ENCODE measurements at places on chromosomes 5 and 9.
A peak's percentile ranks its signal among the peaks of the same experiment; 100 is the strongest.

- DNase-seq = no peak
Observed at GRCh38 chr5:68303038-68303738, 87.6 kb downstream of the PIK3R1 start.

- no peak for DNase-seq
Observed at GRCh38 chr5:157877821-157878220, 18.9 kb upstream of the CLINT1 start.

DNA sequence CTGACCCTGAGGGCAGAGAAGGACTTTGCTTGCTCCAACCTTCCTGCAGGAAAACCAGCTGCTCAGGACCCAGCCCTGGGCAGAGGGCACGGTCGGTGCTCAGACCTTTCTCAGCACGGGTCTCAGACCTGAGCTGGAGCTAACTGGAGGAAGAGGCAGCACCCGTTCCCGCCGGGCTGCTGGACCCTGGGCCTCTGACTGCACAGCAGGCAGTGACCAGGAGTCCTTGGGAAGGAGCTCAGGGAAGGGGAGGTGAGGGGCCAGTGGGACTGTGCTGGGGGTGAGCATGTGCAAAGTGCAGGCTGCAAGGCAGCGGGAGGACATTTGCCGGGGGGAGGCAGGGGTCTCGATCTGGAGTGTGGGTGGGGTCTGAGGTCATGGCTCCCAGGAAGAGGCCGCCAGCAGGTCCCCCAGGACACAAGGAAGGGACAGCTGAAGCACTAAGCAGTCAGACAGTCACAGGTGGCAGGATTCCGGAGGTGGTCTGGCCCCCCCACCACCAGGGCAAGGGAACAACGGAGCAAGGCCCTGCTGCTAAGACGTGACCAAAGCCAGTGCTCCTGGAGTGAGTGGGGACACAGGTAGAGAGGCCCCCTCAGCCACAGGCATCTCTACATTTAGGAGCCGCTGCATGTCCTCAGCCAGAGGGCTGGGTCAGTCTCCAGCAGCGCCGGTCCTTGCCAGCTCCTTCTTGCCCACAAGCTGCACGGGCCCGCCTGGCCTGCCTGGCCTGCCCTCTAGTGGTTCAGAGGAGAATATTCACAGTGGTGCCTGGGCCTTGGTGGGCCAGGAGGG lies 4.8 kb upstream of the DPM2 start:
- peak; percentile 84 for DNase-seq

- no peak for DNase-seq
Observed at GRCh38 chr5:979100-979817, 29.3 kb upstream of the NKD2 start.

GRCh38 chr9:114459464-114459863 lies 45.8 kb downstream of the WHRN start:
- DNase-seq = no peak

- no peak for DNase-seq
Observed at GRCh38 chr9:134944351-134944802, 26.7 kb upstream of the FCN1 start.

- DNase-seq = no peak
Observed at GRCh38 chr5:135985951-135986350, 31.2 kb upstream of the LECT2 start.
